ENCODE measurements at places on chromosomes 12 and 14.

GRCh38 chr12:4648104-4648500, 749 bp downstream of the AKAP3 start:
- peak; percentile 10 for DNase-seq

- DNase-seq, result peak; percentile 31
Measured at GRCh38 chr12:122942637-122943036, 23.6 kb downstream of the ABCB9 start.

GRCh38 chr14:88492272-88493089, 62.3 kb downstream of the PTPN21 start:
- peak; percentile 88 for DNase-seq

- no peak for DNase-seq
Measured at GRCh38 chr12:125149160-125150108, 84.2 kb downstream of the AACS start.

GRCh38 chr14:33359288-33359881, 420.7 kb downstream of the NPAS3 start:
- DNase-seq, result no peak

DNA sequence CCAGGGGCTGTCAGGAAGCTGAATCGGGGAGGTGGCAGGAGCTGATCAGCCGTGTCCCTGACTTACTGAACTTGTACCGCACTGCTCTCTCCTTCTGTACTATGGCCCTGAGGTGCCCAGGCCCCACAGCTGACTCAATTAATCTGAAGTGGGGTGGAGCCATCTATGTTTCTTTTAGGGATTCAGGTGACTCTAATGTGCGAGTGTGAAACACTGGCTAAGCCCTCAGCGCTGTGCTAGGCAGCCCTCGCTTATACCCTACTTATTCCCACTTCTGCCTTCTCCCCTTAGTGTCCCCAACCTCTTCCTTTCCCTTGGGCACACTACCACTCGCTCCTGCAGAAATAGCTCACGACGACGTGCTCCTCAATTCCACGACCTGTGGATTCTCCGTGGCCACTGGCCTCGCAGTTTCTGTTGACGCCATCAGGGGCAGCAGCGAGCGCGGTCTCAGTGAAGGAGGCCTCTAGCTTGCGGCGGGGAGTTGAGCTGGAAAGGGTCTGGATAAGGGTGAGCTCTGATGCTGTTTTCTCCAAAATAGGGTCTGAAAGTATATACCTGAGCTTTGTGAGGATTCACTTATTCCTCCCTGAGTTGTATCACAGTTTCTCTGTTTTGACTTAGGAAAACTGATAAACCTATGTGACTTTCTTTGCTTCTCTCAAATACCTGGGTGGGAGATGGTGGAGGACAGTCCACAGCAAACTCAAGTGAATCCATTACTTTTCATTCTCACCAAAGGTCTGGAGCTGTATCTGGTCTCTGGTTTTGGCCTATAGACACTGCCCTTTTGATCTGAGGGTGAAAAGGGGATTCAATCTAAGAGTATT, 167.6 kb downstream of the SLC41A2 start:
- DNase-seq, result peak; percentile 29

DNA sequence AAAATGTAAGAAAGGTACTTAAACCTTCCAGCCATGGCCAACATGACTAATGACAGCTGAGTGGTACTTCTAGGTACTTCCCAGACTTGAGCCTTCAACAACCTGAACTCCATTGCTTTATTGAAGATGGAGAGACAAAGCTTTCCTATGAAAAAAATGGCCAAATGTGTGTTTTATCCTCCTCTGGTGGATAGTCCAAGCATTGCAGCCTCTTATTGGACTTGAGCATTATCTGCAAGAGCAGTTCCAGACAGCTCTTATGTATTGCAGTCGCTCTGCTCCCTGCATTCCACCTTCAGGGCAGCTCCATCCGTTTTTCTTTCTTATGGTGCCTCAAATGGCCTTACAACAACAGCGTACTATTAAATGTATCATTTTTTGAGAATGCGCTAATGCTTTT, 588.2 kb downstream of the NRXN3 start:
- DNase-seq, result peak; percentile 18

GRCh38 chr14:70683983-70684382, 42.3 kb downstream of the TTC9 start:
- DNase-seq, result no peak

DNA sequence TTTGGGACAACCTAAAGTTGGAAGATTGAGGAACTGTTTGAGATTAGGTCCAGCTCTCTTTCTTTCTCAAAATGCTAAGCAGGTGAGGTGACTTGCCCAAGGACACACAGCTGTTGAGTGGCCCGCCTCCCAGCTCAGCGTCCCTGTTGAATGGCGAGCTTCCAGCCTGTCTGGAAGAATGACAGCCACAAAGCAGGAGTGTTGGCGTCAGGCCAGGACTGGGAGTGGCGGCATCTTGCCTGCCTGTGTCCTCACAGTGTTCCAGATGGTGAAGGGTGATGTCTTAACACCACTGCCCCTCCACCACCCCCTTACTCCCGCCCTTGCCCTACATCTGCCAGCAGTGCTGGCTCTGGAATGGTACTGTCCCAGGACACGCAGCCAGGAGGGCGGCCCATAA, 4.4 kb upstream of the CEBPE start:
- DNase-seq, result no peak

DNA sequence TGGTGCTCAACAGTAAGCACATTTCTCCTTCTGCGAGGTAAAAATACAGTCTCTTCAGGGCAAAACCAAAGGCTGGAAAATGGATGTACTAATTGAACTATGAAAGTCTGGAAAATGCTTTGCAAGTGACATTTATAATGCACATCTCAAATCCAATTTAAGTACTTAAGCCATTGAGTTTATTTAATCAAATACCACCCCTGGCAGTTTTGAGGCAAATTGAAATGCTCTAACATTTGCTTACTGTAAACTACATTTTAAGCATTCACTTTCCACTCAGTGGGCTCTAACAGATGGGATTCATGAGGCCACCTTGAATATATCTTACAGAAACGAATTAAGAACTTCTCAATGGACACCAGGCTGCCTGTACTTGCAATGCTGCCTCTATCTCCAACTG, 69.7 kb downstream of the HELB start:
- DNase-seq, result no peak

DNA sequence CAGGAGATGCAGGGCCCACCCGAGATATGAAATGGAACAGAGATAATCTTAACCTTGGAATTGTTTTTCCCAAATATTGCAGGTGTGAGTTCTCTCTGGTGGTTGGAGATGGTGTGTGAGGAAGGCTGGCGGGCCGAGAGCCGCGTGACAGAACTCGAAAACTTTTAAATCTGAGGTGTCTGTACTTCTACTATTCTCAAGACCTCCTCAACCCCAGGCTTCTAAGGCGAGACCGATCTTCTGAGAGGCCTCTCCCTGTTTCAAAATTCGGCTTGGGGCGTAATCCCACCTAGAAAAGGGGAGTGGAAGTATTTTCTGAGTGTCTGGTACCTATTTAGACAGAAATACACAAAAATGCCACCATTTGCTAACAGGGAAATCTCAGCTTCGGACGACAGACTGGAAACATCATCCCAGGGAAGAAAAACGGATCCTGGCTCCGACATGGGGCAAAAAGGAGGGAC, 611 bp downstream of the SARNP start:
- DNase-seq, result peak; percentile 40

GRCh38 chr12:71662849-71663560, 643 bp downstream of the ZFC3H1 start:
- peak; percentile 61 for DNase-seq

GRCh38 chr12:44603701-44604100, 272.4 kb downstream of the NELL2 start:
- DNase-seq, result no peak

DNA sequence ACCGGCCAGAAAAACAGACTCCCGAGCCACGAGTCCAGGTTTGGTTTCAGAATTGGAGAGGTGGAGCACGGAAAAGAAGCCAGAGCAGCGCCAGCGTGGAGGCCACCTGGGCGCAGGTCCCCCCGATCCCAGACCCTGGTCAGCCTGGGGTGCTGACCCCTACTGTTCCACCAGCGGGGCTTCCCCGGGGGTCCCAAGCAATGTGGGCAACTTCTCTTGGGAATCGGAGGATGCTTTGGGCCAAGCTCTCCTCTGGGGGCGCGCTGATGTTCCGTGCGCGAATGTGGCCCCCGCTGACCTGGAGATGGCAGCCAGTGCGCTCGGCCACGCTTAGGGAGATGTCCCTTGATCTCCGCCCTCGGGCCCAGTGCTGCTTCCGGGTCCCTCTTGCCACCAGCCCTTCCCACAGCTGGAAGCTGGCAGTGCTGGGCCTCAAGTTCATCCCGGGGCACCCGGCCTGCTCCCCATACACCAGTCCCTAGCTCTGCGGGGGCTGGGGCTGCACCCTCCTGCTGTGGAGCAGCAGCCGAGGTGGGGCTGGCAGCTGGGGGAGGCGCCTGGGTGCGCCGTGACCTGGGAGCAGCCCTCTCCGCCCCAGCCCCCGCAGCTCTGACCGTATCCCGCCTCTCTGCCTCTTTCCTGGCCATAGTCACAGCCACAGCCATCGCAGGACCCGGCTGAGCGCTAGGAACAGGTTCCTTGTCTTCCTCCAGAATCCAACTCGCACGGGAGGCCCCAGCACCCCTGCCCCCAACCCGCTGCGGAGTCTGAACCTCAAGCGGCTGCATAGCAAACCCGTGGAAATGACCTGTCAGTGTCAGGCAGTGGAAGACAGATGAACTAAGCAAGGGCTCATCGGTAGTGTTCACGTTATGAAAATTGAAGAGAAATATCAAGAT, 91.2 kb downstream of the RCOR1 start:
- no peak for DNase-seq

GRCh38 chr14:38900887-38901286, 202.1 kb downstream of the SEC23A start:
- no peak for DNase-seq

DNA sequence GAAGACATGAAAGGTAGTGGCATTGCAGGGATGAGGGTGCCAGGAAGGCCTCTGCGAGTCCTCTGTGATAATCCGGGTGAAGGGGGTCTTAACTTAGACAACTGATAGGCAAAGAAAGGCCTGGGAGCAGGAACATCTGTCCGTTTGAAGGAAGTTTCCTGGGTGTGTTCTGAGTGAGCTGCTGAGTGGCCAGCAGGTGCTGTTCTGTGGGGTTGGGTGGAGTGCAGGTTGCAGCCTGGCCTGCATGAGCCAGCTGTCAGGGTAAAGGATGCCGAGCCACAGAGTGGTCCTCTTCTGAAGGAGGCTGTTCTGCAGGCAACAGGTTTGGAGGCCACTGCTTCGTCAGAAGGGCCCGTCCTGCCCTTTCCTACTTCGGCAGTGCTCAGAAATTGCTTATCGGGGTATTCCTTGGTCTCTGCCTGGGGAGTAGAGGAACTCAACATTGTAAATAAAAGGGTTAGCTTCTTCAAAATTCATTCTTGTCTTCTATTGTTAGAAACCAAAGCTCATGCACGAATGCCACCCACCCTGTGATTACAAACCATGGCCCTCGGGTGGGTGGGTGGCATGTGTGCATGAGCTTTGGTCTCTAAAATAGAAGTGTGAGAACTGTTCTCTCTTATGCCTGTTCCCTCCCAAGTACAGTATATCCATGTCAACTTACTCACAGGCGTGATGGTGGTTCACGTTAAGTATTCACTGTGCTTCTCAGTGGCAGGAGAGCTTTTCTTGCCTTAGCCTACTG, 118.9 kb downstream of the CHST11 start:
- DNase-seq, result no peak

All from cardiac fibroblast (primary cell).